Body of pancreas (tissue), 4 donors: ENCODE measurements at places on chromosomes 5 and 9. TPM values are rescaled to one million over a fixed set of nuclear protein-coding genes. Genes with fewer than 3 reads are reported as not detected.

ORM2 gene
- total RNA-seq: not detected

ENHO gene
- total RNA-seq: not detected

EFNA5 gene
- 3.4 TPM for total RNA-seq

ITGA1 gene
- total RNA-seq: 11.2 TPM

GRCh38 chr5:140073296-140073695 is 30.2 kb upstream of the NRG2 start:
- no peak overlapping the region for H3K27ac ChIP-seq
- no peak for DNase-seq
- H3K4me1 ChIP-seq: peaks cover 3% of the 10 kb centered on the region
- H3K27me3 ChIP-seq: no peaks in the 10 kb centered on the region
- no peak overlapping the region for H3K4me3 ChIP-seq

DNA sequence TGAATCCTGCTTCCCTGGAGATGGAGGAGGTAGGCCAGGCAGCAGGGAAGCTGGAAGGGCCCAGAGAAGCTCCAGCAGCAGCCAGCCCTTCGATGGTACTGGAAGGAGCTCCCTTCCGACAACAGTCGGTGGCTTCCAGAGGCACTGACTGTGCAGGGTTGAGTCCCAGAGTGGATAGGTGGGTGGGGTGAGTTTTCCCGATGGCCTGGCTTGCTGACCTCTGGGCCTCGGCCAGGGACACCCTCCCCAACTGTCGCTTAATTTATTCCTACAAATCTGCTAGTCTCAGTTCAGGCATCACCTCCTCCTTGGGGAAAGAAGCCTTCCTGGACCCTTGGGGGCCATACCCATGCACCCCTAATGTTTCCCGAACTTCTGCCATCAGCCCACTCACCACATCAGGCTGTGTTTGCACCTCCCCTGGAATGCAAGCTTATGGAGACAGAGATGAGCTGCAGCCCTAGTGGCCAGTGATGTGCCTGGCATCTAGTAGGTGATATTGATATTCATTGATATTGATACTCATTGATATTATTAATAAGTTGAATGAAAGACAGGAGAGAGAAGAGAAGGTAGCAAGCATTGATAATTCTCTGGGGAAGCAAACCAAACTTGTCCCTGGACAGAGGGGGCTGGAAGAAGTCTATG is 104.6 kb upstream of the BOD1 start:
- no peaks in the 10 kb centered on the region for H3K27me3 ChIP-seq
- peak overlapping the region; percentile 38 for H3K27ac ChIP-seq
- no peak for DNase-seq
- peaks cover 12% of the 10 kb centered on the region for H3K4me1 ChIP-seq
- no peaks in the 10 kb centered on the region for H3K36me3 ChIP-seq

- DNase-seq: peak; percentile 40
- peaks cover 29% of the 10 kb centered on the region for H3K4me1 ChIP-seq
- H3K36me3 ChIP-seq: no peaks in the 10 kb centered on the region
- H3K4me3 ChIP-seq: no peak overlapping the region
- H3K27ac ChIP-seq: peak overlapping the region; percentile 78
- H3K27me3 ChIP-seq: no peaks in the 10 kb centered on the region
Observed at GRCh38 chr5:181217111-181217802, 5.8 kb upstream of the TRIM41 start.

DNA sequence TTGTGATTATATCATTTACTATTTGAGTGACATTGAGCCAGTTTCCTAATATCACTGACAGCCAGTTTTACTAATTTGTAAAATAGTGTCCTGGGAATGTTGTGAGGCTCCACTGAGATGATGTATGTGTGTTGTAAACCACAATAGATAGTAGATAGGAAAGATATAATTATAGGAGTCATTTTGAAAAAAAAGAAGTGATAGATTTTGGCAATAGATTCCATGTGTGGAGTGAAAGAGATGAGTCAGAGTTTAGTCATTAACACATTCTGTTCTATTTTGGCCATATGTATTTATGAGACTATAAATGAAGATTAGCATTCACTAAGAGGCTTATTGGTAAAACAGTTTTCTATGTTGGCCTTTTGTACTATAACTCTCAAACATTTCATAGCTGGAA is 388.2 kb downstream of the FAM170A start:
- H3K36me3 ChIP-seq: no peaks in the 10 kb centered on the region
- no peaks in the 10 kb centered on the region for H3K27me3 ChIP-seq
- H3K4me3 ChIP-seq: no peak overlapping the region
- H3K27ac ChIP-seq: no peak overlapping the region

DNA sequence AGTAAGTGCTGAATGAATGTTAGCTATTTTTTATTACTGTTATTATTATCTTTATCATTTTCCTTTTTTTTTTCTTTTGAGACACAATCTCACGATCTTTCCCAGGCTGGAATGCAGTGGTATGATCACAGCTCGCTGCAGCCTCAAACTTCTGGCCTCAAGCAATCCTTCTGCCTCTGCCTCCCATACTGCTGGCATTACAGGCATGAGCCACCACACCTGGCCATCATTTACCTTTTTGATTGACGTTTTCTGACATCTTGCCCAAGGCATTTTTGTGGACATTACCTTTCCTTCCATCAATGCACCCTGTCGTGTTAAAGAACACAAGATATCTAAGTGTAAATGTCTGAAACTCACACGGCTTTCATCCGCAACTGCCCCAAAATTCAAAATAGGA is 138.2 kb downstream of the GAS1 start:
- no peaks in the 10 kb centered on the region for H3K36me3 ChIP-seq
- H3K27ac ChIP-seq: no peak overlapping the region
- no peak overlapping the region for H3K4me3 ChIP-seq
- no peak for DNase-seq

DNA sequence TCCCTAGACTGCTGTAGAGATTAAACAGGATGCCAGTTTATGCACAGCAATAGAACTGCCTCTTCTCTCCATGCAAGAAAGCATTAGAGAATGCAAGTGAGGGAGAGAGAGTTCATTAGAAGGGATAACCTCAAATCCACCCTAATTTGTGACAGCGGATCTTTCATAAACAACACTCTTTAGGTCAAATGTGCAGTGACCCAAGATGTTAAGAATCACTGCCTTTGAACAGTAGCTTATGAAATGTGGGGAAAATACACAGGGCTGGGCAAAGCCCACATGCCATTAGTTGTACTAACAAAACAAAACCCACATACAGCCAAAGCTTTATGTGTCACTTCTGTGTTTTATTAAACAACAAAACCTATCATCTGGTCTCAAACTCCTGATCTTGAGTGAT is 36.2 kb upstream of the POU4F3 start:
- H3K27me3 ChIP-seq: no peaks in the 10 kb centered on the region
- H3K4me1 ChIP-seq: no peaks in the 10 kb centered on the region
- no peak for DNase-seq
- H3K4me3 ChIP-seq: no peak overlapping the region
- no peak overlapping the region for H3K27ac ChIP-seq

DNA sequence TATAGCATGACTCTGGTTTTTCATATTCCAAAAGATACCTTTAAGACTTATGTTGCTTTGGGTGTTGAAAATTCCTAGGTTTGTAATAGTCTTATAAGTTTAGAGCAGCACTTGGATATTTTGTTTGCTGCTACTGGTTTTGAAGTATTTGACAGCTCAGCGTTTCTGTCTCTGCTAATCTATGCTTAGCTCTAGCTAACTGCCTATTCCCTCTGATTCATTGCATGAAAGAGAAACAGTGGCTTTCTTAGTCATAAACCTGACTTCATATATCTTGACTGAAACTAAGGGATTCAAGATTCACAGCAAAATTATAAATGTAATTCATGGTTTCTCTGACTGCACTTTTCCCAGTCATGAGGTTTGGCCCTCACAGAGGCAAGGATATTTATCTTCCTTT is 35.6 kb upstream of the ANXA1 start:
- H3K27ac ChIP-seq: no peak overlapping the region
- no peaks in the 10 kb centered on the region for H3K4me1 ChIP-seq
- no peaks in the 10 kb centered on the region for H3K27me3 ChIP-seq
- H3K4me3 ChIP-seq: no peak overlapping the region
- no peak for DNase-seq

DNA sequence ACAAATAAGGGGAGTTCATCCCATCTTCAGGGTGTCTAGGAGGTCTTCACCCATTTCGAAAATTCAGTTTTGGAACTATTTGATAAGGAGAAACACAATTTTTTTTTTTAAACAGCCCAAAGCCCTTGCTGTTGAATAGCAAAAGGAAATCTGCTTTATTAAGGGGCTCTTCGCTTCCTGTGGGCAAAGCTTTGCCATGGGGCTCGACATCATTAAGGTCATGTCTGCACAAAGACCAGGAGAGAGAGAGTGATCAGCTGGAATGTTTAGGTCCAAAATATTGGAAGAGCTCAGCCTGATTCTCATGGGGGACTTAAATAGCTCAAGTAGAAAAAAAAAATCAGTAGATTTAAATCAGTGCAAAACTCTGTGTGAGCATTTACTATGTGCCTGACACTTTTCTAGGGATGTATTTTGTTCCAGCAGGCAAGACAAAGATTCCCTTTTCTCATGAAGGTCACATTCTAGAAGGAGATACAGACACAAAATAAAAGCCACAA is 564.6 kb upstream of the KLF4 start:
- no peak overlapping the region for H3K4me3 ChIP-seq
- no peak for DNase-seq
- no peak overlapping the region for H3K27ac ChIP-seq
- H3K4me1 ChIP-seq: peaks cover 9% of the 10 kb centered on the region

DNA sequence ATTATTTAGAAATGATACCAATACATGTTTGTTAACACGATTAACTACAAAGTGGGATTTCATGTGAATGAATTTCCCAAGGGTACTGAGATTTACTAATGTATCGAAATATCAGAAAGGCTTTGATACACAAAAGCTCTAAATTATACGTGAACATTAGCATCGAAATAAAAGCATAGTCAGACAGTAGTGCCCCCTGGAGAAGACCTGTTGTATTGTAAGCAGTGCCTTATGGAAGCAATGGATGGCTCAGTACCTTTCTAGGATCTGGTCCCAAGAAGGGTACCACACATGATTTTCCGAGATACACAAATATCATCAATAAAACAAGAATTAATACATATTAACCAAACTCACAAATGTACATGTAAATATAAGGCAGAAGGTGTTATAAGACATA is 153.8 kb downstream of the CDH12 start:
- H3K36me3 ChIP-seq: no peaks in the 10 kb centered on the region
- H3K27me3 ChIP-seq: no peaks in the 10 kb centered on the region

DNA sequence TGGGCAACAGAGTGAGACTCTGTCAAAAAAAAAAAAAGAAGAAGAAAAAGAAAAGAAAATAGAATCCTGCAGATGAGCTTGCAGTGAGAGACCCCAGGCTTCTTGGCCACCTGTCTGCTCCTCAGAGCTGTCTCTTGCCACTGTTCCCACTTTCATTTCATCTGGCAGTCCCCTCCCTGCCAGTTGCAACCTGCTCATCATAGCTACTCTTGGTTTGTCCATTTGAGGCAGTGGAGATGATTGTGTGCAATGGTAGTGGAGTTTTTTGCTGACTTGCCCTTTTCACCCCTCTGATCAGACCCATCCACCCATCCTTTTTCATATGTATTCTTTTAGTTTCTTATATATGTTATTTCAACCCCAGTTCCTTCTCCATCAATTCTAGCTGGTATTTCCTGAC is 28.7 kb downstream of the ANKRD33B start:
- H3K27ac ChIP-seq: no peak overlapping the region
- H3K4me1 ChIP-seq: no peaks in the 10 kb centered on the region
- DNase-seq: no peak
- no peaks in the 10 kb centered on the region for H3K36me3 ChIP-seq

- H3K27ac ChIP-seq: no peak overlapping the region
- DNase-seq: no peak
- H3K36me3 ChIP-seq: no peaks in the 10 kb centered on the region
- H3K27me3 ChIP-seq: no peaks in the 10 kb centered on the region
- H3K4me3 ChIP-seq: no peak overlapping the region
Observed at GRCh38 chr9:33377089-33377715, 25.2 kb downstream of the AQP7 start.

DNA sequence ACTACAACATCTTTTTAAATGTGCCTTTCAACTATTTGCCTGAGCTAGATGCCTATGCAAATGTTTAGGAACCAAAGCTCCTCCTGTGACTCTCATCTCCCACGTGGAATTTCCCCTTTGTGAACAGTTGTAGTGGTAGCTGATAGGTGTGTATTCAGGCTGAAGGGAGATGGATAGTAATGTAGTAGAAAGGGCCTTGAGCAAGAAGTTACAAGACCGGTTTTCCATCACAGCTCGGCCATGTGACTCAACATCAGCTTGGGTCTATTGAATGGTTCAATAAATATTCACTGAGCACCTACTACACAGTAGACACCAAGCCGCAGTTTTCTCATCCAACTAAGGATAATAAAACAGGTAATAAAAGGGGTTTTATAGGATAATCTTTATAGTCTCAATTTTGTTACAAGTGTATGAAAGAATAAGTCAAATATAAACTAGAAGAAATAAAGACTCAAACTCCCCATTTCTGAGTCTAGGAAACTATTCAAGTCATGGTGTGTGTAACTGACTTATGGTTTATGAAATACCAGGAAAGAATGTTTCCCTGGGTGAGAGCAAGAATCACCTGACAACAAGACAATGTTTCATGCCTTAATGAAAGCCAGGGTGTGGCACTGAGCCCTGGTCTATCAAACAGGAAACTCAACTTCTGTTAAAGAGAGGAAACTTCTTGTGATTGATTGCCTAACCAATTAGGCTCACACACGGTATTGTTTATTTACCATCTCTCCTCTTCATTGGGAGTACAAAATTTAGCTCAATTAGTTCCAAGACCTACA is 187.1 kb upstream of the SPEF2 start:
- no peak overlapping the region for H3K4me3 ChIP-seq
- DNase-seq: no peak
- no peaks in the 10 kb centered on the region for H3K27me3 ChIP-seq
- peaks cover 9% of the 10 kb centered on the region for H3K4me1 ChIP-seq
- no peak overlapping the region for H3K27ac ChIP-seq

DNA sequence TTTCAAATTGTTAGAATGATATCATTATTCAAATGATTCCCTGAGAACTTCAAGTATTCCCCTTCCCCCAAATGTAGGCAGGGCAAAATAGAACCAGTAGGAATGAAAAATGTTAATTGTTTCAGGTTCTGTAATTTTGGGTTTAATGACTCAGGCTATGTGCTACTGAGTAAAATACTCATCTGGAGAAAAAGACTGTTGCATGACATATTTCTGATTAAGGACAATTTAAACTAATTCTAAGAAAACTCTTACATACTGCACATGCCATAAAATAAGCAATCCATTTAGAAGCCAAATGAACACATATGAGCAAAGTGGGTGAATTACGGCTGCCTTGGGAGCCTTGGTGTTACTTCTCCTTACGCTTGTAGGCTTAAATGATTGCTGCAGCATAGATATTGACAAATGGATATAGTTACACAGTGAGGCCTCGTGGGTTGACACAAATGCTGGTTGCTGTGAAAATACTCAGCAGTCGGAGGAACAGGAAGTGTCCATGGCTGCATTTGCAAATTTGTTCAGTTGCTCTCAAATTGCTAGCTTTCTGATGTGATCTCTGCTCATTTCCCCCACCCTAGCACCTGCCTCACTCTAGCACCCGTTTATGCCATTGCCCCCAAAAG is 174.9 kb upstream of the DMAC1 start:
- no peak overlapping the region for H3K27ac ChIP-seq
- H3K4me3 ChIP-seq: no peak overlapping the region
- no peaks in the 10 kb centered on the region for H3K27me3 ChIP-seq
- peak; percentile 16 for DNase-seq
- H3K4me1 ChIP-seq: no peaks in the 10 kb centered on the region
- no peaks in the 10 kb centered on the region for H3K36me3 ChIP-seq
